ENCODE measurements at places on chromosomes 5 and 9.

GRCh38 chr5:137036640-137037039 is 462.5 kb downstream of the SPOCK1 start:
- DNase-seq: no peak

- DNase-seq: peak; percentile 51
These were observed 218.6 kb downstream of the PIK3R1 start for GRCh38 chr5:68433923-68434879.

DNA sequence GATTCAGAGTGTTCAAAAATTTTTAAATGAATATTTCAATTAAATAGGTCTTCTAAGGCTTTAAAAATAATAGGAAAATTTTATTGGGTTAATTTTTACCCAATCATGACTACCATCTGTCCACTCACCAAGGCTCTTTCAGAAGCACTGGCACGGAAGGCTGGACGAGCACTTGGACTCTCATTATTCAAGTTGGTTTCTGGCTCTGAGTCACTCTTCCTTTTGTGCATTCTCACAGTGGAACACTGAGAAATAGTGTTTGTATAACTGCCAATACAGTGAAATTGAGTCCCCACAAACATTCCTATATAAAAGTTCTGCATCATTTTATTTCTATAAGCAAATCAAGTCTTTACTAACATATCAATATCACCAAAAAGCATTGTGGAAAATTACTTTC is 1149.0 kb downstream of the EFNA5 start:
- DNase-seq: no peak

DNA sequence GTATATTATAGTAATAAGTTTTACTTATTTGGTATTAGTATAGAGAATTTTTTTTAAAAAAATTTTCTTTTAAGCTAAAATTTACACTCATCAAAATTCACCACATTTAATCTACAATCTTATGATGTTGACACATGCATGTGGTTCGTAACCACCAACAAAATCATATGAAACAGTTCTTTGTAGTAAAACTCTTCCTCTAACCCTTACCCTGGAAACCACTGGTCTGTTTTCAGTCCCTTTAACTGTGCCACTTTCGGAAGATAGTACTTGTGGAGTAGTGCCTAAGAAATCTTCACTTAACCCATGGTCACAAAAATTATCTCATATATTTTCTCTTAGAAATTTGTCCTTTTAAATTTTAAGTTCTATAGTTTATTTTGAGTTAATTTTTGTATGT is 1498.8 kb downstream of the MAT2B start:
- DNase-seq: no peak

DNA sequence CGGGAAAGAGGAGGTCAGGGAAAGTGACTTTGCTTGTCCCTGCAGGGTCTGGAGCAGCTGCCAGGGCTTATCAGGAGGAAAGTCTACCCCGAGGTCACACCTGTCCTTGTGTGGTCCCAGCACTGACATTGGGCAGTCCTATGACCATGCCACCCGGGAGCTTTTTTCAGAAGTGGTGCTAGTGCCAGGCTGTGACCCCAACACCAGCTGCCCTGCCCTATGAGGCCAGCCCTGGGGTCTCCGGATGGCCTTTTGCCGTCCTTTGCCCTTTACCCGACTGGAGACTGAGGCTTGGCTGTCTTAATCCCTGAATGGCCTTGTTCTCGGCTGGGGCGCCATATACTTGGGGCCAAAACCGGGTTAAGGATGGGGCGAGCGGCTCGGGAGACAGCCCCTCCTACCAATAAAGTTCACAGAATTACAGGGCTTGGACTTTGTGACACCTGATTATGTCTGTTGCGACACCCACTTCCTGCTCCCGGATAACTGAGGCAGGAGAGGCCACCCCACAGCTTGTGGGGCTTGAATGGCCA is 22.2 kb upstream of the SLC9A3 start:
- no peak for DNase-seq

- DNase-seq: no peak
These were observed 6.2 kb downstream of the ANGPTL2 start for GRCh38 chr9:127116088-127116726.

DNA sequence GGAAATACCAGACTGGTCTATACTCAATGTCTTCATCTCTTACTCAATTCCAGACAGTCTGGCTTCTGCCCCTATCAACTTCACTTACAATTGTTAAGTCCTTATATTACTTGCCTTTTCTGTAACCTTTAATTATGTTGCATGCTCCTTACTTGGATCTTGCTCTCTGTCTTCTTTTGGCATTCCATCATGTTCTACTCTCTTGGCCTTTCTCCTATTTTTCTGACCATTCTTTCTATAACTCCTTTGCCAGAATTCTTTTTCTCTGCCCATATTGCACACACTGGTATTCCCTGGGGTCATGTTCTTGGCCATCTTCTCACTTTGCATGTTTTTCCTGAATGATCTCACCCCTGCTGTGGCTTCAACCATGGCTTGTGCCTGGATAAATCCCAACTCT is 209.8 kb upstream of the ZNF462 start:
- DNase-seq: no peak

DNA sequence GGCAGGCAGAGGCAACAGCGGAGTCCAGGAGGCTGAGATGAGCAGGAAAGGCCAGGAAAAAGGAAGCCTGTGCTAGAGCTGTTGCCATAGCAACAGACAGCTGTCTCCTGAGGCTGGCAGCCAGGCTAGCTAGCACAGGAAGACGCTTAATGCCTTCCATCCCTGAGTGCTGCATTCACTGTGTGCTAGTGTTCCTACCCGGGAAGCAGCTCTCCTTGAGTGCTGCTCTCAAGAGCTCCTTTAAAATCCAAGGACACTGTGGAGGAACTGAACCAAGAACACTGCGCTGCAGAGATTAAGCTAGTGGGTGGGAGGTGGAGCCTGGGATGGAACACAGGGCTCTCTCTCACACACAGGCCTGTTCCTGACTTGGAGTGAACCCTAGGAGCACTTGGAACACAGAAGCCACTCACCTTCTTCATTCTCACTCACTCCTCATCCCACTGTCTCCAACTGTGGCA is 53.5 kb upstream of the IL7R start:
- DNase-seq: no peak

DNA sequence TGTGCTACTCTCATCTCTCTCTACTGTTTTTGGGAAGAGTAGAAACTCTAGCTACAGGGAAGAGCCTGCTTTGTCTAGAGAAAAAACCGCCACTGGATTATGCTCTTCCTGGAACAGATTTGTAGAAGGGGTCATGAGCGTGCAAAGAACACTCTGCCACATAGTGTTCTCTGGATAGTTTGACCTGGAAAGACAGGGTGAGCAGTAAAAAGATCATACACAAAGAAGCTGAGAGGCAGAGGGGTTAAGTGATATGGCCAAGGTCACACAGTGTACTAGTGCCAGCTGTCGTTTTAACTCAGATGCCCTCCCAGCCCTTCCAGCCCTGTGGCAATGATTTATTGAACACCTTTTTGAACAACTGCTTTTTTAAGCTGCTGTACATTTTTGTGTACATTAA is 182.2 kb downstream of the NNT start:
- DNase-seq: no peak

DNA sequence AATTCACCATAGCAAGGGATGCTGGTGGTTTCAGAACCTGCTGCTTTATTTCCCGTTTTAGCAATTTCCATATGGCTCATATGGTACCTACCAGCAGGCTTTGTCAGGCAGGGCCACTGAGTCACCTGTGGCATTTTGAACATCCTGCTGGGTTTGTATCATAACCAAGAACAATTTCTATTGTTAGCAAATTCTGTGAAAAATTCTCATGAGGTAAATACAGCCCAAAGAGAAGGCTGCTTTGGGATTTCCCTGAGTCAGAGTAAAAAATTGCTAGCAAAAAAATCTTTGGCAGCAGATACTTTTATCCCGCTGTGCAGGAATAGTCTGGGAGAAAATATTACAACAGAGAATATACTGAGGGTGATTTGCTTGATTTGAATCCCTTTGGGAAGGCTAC is 52.7 kb downstream of the PRR16 start:
- DNase-seq: no peak

- no peak for DNase-seq
These were observed 5.3 kb downstream of the SLC1A3 start for GRCh38 chr5:36611520-36612274.

DNA sequence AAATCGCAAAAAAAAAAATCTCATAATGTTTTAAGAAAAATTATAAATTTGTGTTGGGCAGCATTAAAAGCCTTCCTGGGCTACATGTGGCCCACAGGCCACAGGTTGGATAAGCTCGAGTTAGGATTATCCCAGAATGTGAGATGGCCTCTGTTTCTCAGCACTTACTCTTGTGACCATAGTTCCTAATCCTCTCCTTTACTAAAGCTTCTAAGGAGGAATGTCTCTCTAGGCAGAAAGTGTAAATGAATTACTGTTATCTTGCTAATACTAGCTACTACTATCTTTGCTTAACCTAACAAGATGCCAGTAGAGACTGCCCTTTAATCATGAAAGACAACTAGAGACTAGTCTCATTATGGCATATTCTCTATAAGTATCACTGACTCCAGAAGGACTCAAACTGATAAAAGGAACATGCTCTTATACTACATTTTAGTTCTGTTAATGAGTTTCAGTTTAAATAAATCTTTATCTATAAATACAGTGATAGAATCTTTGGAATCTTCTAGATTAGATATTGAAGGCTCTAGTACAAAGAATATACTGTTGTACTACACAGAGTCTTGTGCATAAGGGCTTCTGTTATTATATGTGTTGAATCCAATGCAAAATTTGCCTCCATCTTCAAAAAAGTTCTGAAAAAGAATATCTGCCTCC is 13.8 kb downstream of the INVS start:
- no peak for DNase-seq

GRCh38 chr5:42991404-42992087 is 48.6 kb downstream of the ANXA2R start:
- peak; percentile 35 for DNase-seq

- DNase-seq: no peak
These were observed 61.3 kb downstream of the DROSHA start for GRCh38 chr5:31470608-31471007.

GRCh38 chr9:133928248-133928764 is 63.8 kb downstream of the VAV2 start:
- DNase-seq: no peak

DNA sequence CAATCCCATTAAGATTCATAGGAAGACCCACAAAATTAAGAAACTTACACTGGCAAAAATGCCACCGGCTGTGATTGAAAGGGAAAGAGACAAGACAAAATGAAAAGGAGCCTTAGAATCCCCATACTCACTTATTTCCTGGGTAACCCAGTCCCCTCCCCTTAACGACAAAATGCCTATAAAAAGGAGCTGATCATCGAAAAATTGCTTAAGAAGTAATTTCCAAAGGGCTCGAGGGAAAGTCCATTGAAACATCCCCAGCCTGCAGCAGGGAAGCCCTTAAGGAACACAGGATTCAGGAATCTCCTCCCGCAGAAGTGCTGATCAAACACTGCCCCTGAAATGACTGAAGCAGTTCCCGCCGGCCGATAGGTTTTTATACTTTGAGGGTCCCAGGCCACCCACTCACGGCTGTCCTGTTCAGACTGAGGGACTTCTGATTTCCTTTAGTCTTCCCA is 677 bp upstream of the ZNF79 start:
- DNase-seq: no peak

DNA sequence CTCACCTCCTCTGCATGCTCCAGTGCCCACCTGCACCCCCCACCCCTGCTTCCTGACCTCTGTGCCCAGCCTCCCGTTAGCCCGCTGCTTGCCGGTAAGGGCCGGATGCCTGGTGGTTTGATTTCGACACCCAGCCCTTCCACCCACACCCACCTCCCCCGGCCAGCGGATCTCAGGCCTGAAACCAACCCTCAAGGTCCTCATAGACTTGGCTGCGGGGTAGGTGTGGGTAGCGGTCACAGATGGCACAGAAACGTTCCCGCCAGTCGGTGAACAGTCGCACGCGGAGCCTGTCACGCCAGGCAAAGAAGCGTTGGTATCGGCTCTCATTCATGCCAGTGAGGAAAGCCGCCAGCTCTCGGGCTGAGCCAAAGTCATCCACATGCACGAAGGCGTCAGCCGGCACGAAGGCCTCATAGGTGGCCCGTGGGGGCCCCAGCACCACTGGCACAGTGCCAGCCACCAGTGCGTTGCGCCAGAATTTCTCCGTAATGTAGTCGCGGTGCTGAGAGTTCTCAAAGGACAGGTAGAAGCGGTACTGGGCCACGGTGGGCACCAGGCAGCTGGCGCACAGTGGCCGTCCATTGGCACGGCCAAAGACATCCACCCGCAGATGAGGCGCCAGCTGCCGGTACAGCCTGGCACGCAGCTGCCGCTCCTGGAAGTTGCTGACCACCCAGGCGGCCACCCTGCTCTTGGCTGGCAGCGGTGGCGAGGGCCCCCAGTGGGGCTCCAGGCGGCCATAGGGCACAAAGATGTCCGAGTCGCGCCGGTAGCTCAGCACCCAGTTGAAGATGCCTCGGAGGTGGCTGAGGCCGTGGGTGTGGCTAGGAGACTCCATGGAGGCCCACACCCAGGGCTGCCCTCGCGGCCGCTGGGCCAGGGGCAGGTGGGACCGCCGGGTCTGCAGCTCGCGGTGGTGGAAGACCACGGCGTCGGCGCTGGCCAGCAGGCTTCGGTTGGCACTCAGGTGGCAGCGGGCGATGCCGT is 1.1 kb downstream of the FUT7 start:
- peak; percentile 49 for DNase-seq

- peak; percentile 83 for DNase-seq
These were observed 63.5 kb downstream of the ZNF474 start for GRCh38 chr5:122192497-122193496.

DNA sequence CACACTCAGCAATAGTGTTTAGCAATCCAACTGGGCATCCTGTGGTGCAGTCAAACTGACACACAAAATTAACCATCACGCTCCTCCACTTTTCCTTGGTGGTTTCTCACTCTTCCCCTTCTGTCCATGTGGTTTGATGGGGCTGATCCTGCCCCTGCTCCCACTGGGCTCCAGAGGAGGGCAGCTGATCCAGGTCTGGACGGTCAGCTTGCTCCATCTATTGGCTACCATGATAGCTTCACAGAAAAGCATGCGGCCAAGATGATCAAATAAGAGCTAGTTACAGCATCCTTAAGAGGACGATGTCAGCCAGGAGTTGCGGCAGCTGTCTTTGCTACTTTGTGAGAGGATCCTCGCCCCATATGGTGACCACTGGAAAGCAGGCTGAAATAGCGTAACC is 29.6 kb upstream of the RANBP17 start:
- DNase-seq: no peak

GRCh38 chr5:128123936-128124335 is 40.4 kb downstream of the SLC12A2 start:
- DNase-seq: no peak

DNA sequence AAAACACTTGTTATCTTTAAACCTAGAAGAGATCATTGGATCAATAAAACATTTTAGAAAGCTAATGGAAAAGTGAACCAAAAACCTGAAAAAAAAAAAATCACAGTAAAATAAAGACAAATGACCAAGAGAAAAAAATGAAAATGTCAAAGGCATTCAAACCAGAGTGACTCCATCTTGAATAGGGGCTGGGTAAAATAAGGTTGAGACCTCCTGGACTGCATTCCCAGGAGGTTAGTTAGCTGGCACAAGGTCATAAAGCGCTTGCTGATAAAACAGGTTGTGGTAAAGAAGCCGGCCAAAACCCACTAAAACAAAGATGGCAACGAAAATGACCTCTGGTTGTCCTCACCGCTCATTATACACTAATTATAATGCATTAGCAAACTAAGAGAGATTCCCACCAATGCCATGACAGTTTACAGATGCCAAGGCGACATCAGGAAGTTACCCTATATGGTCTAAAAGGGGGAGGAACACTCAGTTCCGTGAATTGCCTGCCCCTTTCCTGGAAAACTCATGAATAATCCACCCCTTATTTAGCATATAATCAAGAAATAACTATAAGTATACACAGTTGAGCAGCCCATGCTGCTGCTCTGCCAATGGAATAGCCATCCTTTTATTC is 116.7 kb upstream of the NEK6 start:
- DNase-seq: no peak

- peak; percentile 15 for DNase-seq
These were observed 33.2 kb downstream of the GRIN3A start for GRCh38 chr9:101705135-101705661.
